SW480 (cell line): ENCODE measurements at places on chromosomes 2 and 18.

DNA sequence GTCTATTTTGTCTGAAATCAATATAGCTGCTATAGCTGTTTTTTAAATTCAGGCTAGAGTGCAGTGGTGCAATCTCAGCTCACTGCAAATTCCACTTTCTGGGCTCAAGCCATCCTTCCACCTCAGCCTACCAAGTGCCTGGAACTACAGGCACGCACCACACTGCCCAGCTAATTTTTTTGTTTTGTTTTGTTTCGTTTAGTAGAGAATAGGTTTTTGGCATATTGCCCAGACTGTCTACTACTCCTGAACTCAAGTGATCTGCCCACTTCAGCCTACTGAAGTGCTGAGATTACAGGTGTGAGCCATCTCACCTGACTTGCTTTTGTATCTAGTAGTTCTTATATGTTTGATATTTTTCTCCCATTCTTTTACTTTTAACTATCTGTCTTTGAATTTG is 259.7 kb downstream of the CDH19 start:
- DNase-seq = no peak

GRCh38 chr2:9144617-9145016 is 62.0 kb upstream of the ASAP2 start:
- DNase-seq = no peak

- no peak for DNase-seq
Measured at GRCh38 chr2:200618054-200618419, 32.2 kb downstream of the AOX1 start.

- DNase-seq = no peak
Measured at GRCh38 chr2:234446404-234447076, 50.3 kb downstream of the ARL4C start.
